Activated CD8-positive, alpha-beta T cell treated with anti-CD3 and anti-CD28 coated beads for 36 hours (primary cell): ENCODE measurements at places on chromosomes 4 and X. TPM values are rescaled to one million over a fixed set of nuclear protein-coding genes. Genes with fewer than 3 reads are reported as not detected.
A peak's percentile ranks its signal among the peaks of the same experiment; 100 is the strongest.

DNA sequence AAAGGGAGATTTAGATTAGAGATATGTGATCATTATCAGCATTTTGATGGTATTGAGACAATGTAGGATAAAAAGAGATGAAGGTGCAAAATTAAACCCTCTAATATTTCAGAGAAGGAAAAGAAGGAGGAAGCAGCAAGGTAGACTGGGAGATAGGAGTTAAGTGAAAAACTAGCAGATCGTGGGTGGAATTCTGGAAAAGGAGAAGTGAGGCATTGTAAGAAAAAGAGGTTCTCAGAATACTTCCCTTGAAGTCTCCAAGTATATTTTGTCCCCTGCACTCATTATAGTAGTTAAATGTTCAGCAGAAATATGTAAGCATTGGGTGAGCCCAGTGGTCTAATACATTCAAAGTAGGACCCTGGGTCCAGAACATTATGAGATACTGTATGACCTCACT lies 30.3 kb downstream of the COPS4 start:
- no peak for DNase-seq

DNA sequence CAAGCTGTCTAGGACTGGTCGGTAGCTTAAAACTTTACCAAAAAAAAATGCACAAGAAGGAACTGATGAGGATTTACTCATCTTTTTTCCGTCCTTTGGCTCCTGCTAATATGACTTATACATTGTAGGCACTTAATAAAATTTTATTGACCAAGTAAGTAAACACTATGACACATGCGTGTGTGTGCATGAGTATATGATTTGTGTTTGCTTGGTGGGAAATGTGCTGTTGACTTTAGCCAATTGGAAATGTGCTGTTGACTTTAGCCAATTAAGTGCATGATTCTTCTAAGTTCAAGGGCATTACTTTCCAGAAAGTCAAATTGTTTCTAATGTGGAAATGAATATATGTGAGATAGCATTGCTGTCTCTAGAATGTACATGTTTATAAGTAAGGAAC lies 78.3 kb downstream of the FIP1L1 start:
- DNase-seq, result no peak

GRCh38 chr4:28845158-28845557 lies 1875.0 kb upstream of the PCDH7 start:
- no peak for DNase-seq

GPR50 gene
- not detected for total RNA-seq

DNA sequence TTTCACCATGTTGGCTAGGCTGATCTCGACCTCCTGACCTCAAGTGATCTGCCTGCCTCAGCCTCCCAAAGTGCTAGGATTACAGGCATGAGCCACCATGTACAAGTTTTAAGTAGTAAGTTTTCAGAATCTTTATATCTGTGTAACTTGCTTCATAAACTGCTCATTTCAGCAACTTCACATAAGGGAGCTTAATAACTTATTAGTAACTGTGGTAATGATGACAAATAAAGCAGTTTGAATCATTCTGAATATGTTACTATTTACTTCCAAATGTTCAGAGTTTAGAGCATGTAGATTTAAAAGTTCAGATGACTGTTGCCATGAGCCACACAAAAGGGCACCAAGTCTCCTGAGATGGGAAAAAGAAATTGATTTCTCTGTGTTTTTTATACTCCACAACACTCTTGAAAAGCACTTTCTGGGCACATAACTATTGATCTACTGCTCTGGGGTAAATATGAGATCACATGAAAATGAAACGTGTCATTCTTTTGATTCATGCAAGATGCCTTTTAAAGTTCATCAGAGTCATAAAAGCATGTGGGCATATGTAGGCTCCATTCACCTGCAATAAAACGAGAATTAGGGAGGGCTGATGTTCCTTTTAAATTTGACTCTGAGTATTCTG lies 14.1 kb upstream of the CA5B start:
- DNase-seq, result no peak

DNA sequence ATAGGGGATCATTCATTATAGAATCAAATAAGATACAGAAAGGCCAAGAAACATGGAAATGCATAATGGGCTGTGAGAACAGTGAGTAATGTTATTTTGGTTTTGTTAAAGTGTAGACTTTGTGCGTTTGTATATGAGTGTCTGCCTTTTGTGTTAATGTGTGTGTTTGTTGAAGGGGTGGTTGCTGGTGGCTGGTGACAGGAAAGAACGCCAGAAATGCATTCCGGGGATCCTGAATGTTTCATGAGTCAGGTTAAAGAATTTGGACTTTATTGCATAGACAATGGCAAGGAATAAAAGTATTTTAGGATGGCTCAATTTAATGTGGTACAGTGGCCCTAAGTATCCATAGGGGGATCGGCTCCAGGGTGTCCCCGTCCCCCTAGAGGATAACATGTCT lies 1228.9 kb downstream of the PCDH7 start:
- DNase-seq, result no peak

GPRASP3 gene
- total RNA-seq, result 2.0 TPM

- DNase-seq, result no peak
Observed at GRCh38 chr4:154939851-154940250, 158.8 kb downstream of the RBM46 start.

GRCh38 chr4:183627979-183628588 lies 30.9 kb downstream of the RWDD4 start:
- no peak for DNase-seq

DNA sequence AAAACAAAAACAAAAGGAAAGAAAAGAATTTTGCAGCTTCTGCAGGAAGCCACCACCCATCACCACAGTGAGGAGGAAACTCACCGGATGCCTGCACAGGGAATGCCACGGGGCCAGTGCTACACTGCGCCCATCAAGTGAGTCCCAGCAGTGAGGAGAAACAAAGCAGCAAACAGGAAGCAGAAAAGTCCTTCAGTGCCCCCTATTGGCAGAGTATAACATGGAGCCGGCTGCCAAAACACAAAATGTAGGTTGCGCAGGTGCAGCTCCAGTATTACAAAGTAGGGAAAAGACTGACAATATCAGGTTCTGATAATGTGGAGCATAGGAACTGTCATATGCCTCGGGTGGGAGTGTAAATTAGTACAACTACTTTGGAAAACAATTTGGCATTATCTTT lies 23.3 kb upstream of the SCML2 start:
- DNase-seq, result peak; percentile 29

DNA sequence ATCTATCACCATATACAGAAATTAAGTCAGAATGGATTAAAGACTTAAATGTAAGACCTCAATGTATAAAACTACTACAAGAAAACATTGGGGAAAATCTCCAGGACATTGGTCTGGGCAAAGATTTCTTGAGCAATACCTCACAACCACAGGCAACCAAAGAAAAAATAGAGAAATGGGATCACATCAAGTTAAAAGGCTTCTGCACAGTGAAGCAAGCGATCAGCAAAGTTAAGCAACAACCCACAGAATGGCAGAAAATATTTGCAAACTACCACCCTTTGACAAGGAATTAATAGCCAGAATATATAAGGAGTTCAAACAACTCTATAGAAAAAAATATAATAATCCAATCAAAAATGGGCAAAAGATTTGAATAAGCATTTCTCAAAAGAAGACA lies 236.9 kb upstream of the EMCN start:
- DNase-seq, result no peak

- peak; percentile 47 for DNase-seq
Observed at GRCh38 chrX:45850775-45851433, 650.2 kb upstream of the DIPK2B start.

EXOC1L gene
- total RNA-seq, result not detected

DNA sequence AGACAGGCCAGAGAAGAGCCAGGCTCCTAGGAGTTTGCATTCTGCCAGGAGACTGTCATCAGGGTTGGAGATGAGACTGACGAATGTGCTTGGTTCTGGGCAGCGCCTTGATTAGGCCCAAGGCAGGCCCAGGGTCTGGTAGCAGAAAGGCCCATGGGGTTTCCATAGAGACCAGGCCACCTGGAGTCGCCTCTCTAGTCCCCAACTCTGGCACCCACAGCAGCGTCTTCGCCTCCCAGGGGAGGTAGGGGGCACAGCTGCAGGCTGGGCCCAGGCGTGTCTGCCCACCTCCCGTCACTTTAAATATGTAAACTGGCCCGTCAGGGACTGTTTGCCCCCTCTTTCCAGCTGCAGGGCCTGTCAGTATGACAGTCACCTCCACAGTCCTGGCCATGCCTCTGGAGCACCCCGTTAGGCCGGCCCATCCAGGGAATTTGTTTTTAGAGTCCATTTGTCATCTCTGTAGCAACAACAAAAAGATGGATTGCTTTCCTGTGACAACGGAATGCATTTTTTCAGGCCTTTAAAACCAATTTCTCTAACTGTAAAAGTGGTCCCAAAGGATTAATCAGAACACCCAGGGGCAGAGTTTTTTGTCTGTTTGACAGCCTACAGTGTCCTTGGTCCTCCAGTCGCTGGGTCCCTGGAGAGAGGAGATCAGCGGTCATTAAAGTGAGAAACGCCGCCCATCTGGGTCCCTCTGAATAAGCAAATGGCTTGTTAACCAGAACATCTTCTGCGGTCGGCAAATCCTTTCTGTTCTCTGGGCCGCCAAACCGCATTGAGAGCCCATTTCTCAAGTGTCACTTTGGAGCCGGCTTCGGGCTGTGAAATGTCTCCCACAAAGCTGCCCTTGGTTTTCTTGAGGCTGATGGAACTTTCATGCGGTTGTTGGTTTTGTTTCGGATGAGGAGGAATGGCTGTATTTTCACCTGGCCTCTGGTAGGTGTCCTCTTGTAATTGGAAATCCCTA lies 153.0 kb upstream of the PSAPL1 start:
- DNase-seq, result no peak

DNA sequence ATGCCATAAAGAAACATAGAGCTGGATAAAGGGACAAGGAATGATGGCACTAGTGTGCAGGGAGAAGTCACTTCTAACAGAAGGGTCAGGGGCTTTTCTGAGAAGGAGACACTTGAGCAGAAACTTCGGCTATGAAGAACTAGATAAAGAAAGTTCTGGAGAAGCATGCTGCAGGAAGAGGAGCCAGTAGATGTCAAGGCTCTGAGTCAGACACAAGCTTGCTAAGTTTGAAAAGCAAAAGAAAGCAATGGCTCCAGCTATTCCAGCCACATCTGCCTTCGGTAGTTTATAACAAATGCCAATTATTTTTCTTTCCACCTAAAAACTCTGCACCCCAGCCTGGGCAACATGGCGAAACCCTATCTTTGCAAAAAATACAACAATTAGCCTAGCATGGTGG lies 7.5 kb downstream of the NUDT6 start:
- DNase-seq, result no peak

DNA sequence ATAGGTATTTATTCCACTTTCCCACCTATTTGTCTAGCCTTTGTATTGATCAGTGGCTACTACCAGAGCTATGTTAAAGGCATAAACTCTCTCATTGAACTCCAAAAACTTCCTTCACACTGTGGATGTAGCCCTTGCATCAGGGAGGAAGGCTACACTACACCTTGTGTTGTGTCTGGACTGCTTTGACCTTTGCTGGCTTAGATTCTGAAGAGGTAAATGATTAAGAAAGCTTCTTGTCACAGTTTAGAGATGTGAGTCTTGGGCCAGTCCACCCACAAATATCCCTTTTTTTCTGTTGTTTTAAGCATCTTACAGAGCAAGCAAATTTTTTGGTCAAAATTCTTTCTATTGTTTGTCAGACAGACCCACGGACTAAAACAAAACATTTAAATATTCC lies 1.9 kb downstream of the ENPEP start:
- DNase-seq, result no peak

ARHGEF9 gene
- total RNA-seq, result 19.4 TPM

FAM241A gene
- 4.1 TPM for total RNA-seq

GRCh38 chrX:45775468-45775867 lies 574.8 kb upstream of the DIPK2B start:
- DNase-seq, result no peak

ALAS2 gene
- not detected for total RNA-seq

SSX4 gene
- not detected for total RNA-seq

DNA sequence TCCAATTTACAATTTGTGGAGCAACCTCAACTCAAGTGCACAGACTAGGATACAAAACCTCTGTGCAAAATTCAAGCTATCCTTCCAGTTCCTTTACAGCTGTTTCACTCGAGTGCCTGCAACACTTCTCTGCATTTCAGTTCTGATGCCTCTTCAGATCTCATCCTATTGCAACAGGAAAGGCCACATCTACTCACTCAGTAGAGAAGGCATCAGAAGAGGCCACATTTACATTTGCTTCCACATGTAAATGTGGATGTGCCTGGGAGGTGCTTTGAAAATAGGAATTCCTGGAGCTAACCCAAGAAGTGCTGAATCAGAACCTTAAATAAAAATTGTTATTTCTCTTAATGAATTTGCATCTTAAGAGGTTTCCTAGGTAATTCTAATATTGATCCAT lies 45.8 kb upstream of the SERTM2 start:
- DNase-seq, result no peak

ODAM gene
- total RNA-seq, result not detected

DNA sequence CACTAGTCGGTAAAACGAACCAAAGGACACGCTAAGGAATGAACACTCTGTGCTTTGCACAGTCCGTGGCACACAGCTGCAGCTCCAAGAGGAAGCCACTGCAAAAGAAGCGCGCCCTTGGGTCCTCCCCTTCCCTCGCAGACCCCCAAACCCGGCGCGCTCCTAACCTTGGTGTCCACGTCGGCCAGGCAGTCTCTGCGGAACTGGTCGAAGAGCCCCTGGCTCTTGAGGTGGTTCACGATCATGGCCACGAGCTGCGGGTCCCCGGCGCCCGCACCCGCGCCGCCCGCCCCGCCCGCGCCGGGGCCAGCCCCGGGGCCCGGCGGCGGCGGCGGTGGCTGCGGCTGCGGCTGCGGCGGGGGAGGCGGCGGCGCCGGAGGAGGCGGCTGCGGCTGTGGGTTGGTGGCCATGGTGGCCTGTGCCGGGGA lies 333 bp downstream of the BOD1L1 start:
- peak; percentile 49 for DNase-seq

TCEAL9 gene
- 7.5 TPM for total RNA-seq

NEK1 gene
- total RNA-seq, result 12.0 TPM

SGMS2 gene
- total RNA-seq, result 0.14 TPM

BCORL1 gene
- total RNA-seq, result 9.9 TPM

COL25A1 gene
- not detected for total RNA-seq

KCNIP4 gene
- not detected for total RNA-seq

DNA sequence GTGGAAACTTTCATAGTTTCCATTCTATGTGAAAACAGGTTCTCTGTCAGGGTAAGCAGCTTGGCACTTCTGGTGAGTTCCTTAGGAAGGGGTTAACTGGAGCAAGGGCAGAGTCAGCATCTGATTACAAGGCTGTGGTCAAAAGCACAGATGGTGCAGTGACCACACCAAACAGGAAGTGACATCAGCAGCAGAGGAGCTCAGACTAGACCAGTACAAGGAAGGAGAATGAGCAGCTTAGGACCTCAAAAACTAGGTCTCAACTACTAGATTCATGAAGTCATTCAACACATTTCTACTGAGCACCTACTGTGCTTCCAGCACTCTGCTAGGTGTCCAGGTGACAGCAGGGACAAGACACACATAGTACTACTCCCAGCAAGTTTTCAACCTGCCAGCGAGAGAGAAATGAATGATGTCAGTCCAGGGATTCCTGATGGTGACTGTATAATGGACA lies 130.2 kb downstream of the AMELX start:
- no peak for DNase-seq

- DNase-seq, result no peak
Observed at GRCh38 chr4:173878701-173879100, 348.7 kb upstream of the HAND2 start.

IL21 gene
- 0.09 TPM for total RNA-seq
